HCT116 (cell line): ENCODE measurements at places on chromosomes 16 and 17. TPM values are rescaled to one million over a fixed set of nuclear protein-coding genes. Genes with fewer than 3 reads are reported as not detected.

- DNase-seq = no peak
Measured at GRCh38 chr16:17014484-17015121, 456.2 kb downstream of the XYLT1 start.

- no peak for DNase-seq
Measured at GRCh38 chr16:3401719-3402397, 843 bp downstream of the ZNF174 start.

- DNase-seq = no peak
Measured at GRCh38 chr16:80047842-80048241, 447.3 kb upstream of the MAF start.

DNA sequence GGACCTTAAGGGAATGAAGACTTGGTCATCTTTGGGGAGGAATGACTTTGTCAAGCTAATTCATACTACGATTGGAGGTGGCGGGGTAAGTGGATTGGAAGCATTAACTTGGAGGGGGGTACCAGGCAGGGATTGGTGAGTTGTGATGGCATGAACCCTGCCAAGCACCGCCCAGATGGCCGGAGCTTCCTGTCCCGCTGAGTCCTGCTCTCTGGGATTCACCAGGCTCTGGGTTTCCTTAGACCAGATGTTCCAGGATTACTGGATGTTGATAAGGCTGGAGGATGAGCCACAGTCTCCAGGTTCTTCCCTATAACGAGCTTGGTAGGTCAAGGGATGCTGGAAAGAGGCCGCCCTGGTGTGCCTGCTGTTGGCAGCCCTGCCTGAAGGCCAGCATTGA is 154.9 kb downstream of the SDK2 start:
- DNase-seq = no peak

- DNase-seq = no peak
Measured at GRCh38 chr17:39939588-39940419, 12.3 kb downstream of the LRRC3C start.

DNA sequence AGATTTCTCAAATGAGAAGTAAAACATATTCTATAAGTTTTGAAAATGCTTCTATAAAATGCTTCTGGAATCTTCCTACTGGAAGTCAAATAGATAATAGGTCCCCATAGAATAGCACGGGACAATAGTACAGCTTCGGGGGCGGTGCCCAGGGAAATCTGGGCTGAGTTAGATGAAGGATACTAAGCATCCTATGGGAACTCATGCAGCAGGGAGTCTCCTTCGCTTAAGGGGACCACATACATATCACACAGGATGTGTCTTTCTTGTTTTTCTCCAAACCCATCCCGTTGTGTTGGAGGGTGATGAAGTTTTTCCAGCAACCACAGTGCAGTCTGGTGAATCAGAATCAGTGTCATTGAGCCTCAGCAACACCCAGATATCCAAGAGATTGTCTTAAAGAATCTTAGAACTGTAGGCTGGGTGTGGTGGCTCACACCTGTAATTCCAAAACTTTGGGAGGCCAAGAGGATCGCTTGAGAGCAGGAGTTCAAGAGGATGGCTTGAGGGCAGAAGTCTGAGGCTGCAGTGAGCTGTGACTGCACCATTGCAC is 84.2 kb downstream of the PITPNC1 start:
- no peak for DNase-seq

- no peak for DNase-seq
Measured at GRCh38 chr17:66240013-66240412, 10.8 kb upstream of the APOH start.

DNA sequence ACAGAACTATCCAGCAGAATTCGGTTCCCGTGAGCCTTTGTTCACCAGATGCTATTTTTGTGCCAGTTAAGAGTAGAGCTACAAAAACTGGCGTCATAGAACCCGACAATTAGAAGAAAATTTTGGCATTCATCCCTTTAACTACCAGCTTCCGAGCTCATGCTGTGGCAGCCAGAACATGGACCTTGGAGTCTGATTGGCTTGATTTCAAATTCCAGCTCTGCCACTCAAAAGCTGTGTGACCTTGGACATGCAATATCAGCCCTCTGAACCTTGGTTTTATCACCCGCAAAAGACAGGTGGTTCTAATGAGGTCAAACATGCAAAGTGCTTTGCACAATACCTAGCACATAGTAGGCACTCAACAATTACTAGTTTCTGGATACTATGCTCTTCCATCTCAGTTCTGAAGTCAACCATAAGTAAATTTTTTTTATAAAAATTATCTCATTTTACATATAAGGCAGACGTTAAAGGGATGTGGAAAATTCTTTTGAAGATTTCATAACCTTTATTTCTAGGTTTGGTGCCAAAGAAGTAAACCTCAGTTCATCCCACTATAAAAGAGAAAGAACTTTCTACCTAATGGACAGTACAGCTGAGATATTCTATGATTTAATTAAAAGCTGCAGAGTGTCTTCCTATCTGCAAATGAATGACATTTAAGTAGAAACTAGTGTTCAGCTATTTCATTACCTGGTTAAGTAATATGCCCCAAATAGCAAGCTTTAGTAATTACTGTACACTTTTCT is 331.5 kb downstream of the HAPSTR1 start:
- DNase-seq = no peak

- no peak for DNase-seq
Measured at GRCh38 chr16:68972013-68972412, 128.7 kb downstream of the TANGO6 start.

The HSD17B1 gene
- 1.4 TPM for total RNA-seq

The PGAP6 gene
- 35.4 TPM for total RNA-seq

The SBK1 gene
- total RNA-seq = 19.2 TPM

The GRAP gene
- 0.27 TPM for total RNA-seq

The ARL17A gene
- total RNA-seq = 15.1 TPM

The PRR35 gene
- total RNA-seq = not detected
